ENCODE measurements at places on chromosomes 7 and 10. TPM values are rescaled to one million over a fixed set of nuclear protein-coding genes. Genes with fewer than 3 reads are reported as not detected.

The ZNF746 gene
- polyA plus RNA-seq = 17.2 TPM

The TYW1B gene
- polyA plus RNA-seq = 0.97 TPM

The RTKN2 gene
- polyA plus RNA-seq = 4.5 TPM

The WBP1L gene
- polyA plus RNA-seq = 22.2 TPM

The ADAM22 gene
- 46.3 TPM for polyA plus RNA-seq

The ASB10 gene
- not detected for polyA plus RNA-seq

The CDH23 gene
- polyA plus RNA-seq = 8.7 TPM

The C7orf25 gene
- 3.9 TPM for polyA plus RNA-seq

The GAD2 gene
- polyA plus RNA-seq = 200 TPM

The GPRIN2 gene
- 7.1 TPM for polyA plus RNA-seq

The DIP2C gene
- polyA plus RNA-seq = 25.6 TPM

The FGL2 gene
- polyA plus RNA-seq = 0.10 TPM

The TUBAL3 gene
- polyA plus RNA-seq = not detected

The IDI2 gene
- 0.24 TPM for polyA plus RNA-seq

The TMEM176B gene
- polyA plus RNA-seq = 3.0 TPM

The DNAH11 gene
- polyA plus RNA-seq = 2.1 TPM

The SLC26A5 gene
- not detected for polyA plus RNA-seq

The TMEM176A gene
- not detected for polyA plus RNA-seq

The IFIT1 gene
- not detected for polyA plus RNA-seq

The AGBL3 gene
- polyA plus RNA-seq = 9.5 TPM

The ERVW-1 gene
- not detected for polyA plus RNA-seq

The CDC14C gene
- not detected for polyA plus RNA-seq

The HOXA7 gene
- not detected for polyA plus RNA-seq

The MLLT10 gene
- polyA plus RNA-seq = 34.0 TPM

The UBN2 gene
- 17.4 TPM for polyA plus RNA-seq

The PLXNA4 gene
- 7.2 TPM for polyA plus RNA-seq

The UNC5B gene
- polyA plus RNA-seq = 2.0 TPM

The LAMB4 gene
- 0.16 TPM for polyA plus RNA-seq

The PNLIPRP3 gene
- polyA plus RNA-seq = not detected

Data from neural cell (in vitro differentiated cells).